ENCODE measurements at places on chromosomes 12 and 14.

DNA sequence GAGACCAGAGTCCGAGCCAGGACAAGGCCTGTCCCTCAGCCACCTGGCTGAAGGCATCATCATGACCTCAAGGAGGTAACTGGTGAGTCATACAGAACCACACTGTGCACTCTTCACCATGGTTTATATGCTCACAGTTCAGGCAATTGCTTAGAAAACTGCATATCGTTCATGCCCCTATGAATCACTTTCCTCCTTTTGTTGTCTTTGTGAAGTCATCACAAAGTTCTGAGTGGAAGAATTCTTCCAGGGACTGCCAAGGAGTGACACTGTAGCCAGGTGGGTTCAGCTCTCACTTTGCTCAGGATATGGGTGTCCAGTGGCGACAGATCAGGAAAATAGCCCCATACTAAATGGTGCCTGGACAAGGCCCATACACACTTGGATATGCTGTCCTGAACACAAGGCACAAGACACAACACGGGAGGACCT is 92.5 kb downstream of the DPF3 start:
- DNase-seq: no peak

- DNase-seq: no peak
Observed at GRCh38 chr14:62244221-62244620, 482.0 kb downstream of the SNAPC1 start.

- DNase-seq: no peak
Observed at GRCh38 chr12:103207936-103208335, 250.5 kb downstream of the ASCL1 start.

GRCh38 chr12:1865284-1865866 is 45.0 kb downstream of the LRTM2 start:
- DNase-seq: no peak

DNA sequence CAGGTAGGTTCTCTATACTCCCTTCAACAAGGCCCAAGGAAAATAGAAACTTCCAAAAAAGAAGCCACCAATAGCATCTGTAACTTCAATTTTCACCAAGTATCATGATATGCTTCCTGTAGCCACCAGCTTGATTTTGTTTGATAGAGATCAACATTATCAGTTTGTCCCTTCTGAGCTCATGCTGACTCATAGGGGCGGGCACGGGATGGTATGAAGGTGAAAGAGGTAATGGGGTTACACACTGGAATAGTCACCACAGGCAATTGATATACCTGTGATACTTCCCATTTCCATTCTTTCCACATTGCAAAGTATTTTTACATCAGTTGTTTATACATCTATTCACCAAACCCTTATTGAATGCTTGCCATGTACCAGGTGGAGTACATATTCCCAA is 134.1 kb downstream of the KCNA5 start:
- DNase-seq: no peak

Measured in B cell (primary cell).